ENCODE measurements at places on chromosomes 16 and 17. TPM values are rescaled to one million over a fixed set of nuclear protein-coding genes. Genes with fewer than 3 reads are reported as not detected.

DNA sequence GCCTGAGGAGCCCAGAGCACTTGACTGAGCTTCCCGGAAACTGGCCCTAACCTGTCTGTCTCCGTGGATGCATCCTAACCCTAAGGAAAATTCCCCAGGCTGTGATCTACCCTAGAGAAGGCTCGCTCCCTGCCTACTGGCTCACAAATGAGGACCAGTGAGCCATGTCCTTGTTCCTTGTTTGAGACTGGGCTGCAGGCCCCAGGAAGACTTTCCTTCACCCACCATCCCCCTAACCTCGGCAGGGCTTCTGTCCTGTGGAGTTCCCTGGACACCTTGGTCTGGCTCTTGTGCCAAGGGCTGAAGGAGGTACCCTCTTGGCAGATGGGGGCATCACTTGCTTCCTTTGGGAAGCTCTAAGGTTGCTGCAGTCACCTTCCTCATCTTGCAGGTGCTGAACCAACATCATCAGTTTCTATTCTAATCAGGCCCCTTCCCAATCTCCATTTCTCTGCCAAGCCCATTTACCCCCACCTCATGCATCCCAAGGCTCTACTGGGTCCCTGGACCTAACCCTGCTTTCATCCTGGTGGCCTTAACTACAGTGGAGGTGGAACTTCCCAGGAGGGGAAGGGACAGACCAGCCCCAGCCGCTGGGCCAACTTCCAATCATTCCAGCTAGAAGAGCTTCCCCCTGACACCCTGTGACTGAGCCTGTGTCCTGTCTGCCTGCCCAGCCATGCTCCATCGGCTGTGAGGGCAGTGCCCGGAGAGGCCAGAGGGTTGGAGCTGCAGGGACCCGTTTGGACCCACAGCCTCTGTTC, 12.4 kb downstream of the RNF40 start:
- no peak for DNase-seq

DNA sequence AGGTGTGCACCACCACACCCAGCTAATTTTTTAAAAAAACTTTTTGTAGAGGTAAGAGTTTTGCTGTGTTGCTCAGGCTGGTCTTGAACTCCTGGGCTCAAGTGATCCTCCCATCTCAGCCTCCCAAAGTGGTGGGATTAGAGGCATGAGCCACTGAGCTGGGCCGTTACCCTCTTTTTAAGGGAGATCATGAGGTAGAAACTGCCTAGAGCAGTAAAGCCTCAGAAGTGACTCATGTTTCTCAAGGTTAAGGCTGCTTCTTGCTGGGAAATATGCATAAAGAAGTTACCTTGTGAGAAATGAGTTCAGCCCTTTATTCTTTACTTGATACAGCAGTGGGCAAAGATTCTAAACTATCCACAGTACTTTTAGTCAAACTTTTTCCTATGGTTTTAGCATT, 38.2 kb downstream of the GRB2 start:
- no peak for DNase-seq

DNA sequence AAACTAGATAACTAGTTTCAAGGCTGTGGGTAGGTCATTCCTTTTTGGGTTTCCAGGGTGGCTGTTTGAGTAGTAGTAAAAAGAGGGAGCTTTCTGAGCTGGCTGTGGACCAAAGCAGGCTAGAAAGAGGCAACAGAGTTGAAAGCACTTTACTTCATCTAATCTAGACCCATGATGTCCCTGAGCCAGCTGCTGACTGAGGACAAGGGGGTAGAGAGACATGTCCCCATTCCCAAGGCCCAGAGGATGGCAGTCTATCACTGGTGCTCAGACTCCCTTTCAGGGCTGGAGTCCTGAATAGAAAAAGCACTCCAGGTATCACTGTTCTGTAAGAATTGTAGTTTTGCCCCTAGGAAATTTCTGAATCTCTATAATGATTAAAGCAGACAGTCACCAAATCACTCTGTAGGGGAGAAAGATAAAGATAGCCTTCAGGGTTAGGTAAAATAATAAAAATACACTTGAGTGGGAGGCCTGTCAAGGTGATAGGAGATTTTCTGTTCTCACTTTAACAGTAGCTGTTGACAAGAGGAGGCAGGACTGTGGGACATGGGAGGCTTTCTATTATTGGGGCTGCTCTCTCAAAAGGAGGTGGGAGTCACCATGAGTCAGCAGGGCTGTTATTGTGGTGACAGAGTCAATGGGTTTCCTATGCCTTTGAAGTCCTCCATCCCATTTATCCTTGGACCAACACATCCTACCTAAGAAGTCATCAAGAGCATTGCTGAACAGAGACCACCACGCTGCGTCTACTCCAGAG, 190.2 kb upstream of the MPHOSPH6 start:
- DNase-seq: no peak

- DNase-seq: no peak
Measured at GRCh38 chr16:55955424-55955823, 80.3 kb upstream of the CES5A start.

DNA sequence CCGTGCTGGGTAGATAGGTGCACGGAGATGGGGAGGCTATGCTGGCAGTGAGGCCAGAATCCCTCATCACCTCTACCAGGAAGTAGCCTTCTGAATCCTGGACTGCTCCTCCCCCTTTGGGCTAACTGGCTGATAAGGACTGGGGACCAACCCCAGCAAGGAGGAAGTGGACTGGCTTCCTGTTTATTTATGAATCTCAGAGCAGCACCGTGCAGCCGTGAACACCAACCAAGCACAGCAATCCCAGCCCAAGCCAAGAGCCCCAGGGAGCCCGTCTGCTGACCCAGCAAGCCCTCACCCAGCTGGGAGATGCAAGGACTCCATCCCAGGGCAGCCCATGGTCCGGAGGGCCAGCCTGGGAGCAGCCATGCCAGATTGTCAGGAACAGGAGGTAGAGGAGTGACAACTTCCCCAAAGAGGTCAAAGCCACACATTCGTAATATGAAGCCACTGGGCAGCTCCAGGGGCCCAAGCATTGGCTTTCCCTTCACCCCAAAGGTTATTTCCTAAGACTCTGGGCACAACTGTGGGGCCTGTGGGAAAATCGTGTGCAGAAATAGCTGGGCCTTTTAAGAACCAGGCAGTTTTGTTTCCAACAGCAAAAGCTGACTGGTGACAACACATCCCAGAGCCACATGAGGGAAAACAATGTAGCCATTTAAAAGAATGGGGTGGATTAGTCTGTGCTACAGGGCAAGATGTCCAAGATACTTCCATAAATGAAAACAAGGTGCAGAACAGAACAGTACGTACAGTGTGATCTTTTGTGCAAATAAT, 23.9 kb downstream of the PHB1 start:
- DNase-seq: no peak

DNA sequence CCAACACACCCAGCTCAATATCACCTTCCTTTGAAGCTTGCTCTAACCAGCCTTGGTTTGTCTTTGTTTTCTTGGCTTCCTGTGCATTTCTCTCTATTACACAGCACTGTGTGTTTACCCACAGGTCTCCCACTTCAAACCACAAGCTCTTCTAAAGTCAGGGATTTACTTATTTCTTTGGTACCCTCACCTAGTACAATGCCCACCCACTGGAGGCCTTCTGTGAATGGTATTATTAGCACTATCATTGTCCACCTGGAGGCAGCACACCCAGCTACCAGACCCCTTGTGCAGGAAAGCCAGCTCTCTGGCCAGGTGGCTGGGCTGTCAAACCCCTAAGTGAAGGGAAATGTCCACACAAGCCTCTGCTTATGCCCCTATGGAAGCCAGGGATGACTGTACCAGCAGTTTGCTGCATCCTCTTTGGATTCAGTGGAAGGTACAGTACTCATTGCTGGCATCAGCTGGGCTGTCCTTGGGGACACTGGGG, 9.4 kb upstream of the TOP2A start:
- no peak for DNase-seq

PDE6G gene
- total RNA-seq: 2.9 TPM

KCNG4 gene
- not detected for total RNA-seq

EVI2B gene
- total RNA-seq: 33.3 TPM

CD79B gene
- total RNA-seq: 15.8 TPM

TNP2 gene
- not detected for total RNA-seq

Measured in omental fat pad (tissue), 4 donors.